ENCODE measurements at places on chromosomes 12 and 14.

- DNase-seq, result no peak
These were observed 30.6 kb upstream of the SLC6A13 start for GRCh38 chr12:293199-293598.

DNA sequence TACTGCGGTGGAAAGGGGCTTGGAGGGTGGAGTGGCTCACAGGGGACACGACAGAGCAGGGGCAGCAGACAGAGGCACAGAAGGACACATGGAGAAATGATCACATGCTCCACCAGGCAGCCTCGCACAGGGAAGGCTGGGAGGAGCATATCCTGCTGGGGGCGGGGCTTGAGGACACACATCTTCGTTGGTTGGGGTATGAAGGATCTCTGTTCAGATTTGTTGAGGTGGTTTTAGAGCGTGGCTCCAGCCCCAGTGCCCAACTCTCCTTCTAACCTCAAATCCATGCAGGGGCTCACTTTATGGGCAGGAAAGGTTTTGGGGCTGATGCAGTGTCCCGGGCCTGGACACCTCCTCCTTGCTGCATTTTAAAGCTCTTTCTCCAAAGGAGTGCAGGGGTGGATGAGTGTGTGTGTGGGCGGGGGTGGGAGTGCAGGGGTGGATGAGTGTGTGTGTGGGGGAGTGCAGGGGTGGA, 733 bp upstream of the P3H3 start:
- DNase-seq, result no peak

GRCh38 chr14:103068351-103069073, 11.2 kb upstream of the CDC42BPB start:
- DNase-seq, result no peak

DNA sequence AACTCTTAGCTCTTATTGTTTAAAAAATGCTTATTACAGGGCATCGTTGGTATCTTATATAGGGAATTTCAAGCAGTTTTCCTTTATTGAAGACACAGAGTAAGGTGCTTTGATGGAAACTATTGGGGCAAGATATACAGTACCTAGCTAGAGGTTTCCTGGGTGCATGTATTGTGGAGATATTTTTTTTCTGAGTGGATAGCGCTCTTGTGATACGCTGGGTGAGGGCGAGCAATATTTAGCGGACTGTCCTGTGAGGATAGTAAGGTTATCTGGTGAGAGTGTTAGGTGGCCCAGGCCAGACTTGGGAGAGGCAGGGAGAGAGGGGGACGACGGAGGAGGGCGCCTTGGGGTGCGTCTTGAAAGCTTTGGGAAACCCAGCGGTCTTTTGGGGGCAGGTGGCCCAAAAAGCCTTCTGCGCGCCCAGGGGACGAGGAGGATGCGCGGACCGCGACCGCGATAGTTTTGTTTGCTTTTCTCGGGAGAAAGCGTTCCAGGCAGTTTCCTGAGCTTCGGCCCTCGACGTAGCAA, 596 bp upstream of the BICD1 start:
- DNase-seq, result peak; percentile 5

DNA sequence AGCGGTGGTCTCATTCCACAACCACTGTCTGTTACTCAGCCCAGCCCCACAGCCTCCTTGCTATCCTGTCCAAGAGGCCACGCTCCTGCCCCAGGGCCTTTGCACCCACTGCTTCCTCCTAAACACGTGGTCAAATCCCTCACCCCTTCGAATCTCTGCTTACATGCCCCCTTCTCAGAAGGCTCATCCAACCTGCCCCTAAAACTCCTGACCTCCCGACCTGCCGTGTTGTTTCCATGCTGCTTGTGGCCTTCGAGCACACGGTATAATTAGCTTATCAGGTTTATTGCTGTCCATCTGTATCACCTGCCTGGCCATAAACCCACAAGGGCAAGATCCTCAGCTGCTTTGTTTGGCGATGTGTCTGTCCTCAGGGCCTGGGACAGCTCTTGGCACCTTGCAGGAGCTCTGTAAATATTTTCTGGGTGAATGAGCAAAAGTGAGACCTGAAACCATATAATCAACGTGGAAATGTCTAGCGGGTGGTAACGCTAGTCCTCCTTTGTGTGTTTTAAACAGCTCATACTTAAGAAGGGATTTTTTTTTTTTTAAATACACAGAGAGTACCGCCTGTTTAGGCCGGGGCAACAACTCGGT, 36.0 kb downstream of the SCARB1 start:
- no peak for DNase-seq

DNA sequence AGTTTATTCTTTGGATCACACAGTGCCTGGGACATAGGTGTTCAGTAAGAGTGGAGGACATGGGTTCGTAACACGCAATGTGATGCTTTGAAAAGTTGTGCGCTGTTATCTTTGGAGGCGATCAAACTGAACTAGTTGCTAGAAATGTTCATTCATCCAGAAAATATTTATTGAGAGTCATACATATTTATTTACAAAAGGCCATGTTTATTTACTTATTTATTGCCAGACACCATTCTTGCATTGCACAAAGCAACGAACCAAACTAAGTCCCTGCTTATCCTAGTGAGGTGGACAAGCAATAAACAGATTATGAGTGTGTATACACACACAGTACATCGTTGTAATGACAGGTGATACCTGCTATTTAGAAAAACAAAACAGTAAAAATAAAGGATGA, 12.6 kb downstream of the BHLHE41 start:
- no peak for DNase-seq

- no peak for DNase-seq
These were observed 5.6 kb upstream of the HMGA2 start for GRCh38 chr12:65818454-65819382.

DNA sequence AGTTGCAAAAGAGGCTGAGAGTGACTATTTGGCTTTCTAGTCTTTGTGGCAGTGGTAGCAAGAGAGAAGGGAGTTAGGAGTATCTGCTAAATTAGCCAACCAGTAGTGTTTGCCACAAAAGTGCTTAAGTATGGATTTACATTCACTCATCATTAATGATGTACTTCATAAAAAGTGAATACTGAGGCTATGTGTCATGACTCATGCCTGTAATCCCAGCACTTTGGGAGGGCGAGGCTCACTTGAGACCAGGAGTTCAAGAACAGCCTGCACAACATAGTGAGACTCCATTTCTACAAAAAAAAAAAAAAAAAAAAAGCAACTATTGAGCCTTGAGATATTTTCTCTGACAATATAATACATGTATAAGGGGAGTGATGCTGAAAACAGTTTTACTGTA, 36.8 kb downstream of the CCDC177 start:
- no peak for DNase-seq

DNA sequence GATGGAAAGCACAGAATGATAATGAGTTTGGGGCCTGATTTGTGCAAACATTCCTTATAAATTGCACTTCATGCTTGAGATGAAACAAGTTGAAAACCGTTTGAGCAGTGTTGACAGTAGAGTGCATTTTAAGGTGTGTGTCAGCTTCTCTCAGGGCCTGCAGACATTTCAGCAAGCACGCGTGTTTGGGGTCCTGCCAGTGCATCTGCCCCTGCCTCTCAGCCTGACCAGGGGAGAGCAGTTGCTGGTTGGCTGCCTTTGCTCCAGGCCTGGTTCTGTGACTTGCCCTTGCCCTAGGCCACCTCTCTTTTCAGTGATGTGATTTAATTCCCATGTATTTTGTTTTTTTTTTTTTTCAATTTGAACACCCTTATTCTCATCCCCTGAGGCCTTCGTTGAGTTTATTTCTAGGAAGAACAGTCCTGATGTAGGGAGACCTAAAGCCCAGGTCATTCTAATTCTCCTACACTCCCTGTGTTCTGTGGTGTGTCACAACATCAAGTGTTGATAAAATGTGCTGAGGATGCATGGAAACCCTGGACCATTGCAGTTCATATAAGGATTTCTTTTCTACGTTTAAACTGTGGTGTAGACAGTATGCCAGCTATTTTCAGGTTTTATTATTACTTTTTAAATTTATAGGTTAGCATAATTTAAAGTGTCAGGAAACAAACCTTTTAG, 40.1 kb upstream of the AMN start:
- no peak for DNase-seq

- peak; percentile 68 for DNase-seq
These were observed 14.0 kb downstream of the ABCB9 start for GRCh38 chr12:122951979-122952892.

DNA sequence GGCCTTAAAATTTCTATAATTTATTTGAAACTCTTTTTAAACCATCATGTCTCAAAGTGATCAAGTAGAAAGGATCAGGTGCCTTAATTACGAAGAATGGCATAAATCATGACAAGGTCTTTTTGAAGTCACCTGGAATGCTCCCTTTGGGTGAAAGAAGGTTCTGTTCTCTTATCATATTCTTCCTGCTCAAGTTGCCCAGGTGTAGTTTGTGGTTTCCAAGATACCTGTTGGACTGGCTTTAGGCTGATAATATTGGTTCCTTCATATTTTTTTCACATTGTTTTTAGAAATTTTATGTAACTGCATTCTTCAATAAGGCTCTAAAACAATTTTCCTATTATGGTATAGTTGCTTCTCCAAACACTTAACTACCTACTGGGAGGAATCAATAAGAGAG, 29.2 kb downstream of the RASSF3 start:
- no peak for DNase-seq

- DNase-seq, result no peak
These were observed 693.8 kb downstream of the BCL11B start for GRCh38 chr14:98578204-98578603.

DNA sequence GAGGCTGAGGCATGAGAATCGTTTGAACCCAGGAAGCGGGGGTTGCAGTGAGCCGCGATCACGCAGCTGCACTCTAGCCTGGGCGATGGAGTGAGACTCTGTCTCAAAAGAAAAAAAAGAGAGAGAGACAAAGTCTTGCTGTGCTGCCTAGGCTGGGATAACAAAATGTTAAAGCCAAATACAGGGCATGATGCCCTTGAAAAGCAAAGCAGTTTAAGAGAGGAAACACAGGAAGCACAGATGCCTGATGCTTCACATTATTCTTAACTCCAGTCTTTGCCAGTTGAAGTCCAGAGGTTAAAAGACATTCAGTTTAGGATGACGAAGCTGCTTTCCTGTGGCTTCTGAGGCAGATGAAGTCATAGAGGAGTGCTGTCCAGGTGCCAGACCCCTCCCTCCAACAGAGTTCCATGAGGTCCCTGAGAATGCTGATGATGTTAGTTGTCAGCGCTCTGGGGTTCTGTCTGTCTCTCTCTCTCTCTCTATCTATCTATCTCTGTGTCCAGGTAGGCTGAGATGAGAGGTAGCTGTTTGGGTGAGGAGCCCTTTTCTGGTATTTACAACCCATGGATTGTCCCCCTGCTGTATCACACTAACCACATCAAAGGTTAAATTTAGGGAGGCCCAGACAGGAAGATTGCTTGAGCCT, 4.9 kb upstream of the MRPL52 start:
- no peak for DNase-seq

- DNase-seq, result no peak
These were observed 39.0 kb downstream of the CKB start for GRCh38 chr14:103483600-103483999.

Measured in naive B cell (primary cell).